ENCODE measurements at places on chromosomes 2 and 18. TPM values are rescaled to one million over a fixed set of nuclear protein-coding genes. Genes with fewer than 3 reads are reported as not detected.

GRCh38 chr2:127053731-127054603 is 53.0 kb downstream of the BIN1 start:
- peak; percentile 19 for DNase-seq

- DNase-seq, result no peak
Measured at GRCh38 chr2:172698041-172698863, 37.4 kb upstream of the RAPGEF4 start.

DNA sequence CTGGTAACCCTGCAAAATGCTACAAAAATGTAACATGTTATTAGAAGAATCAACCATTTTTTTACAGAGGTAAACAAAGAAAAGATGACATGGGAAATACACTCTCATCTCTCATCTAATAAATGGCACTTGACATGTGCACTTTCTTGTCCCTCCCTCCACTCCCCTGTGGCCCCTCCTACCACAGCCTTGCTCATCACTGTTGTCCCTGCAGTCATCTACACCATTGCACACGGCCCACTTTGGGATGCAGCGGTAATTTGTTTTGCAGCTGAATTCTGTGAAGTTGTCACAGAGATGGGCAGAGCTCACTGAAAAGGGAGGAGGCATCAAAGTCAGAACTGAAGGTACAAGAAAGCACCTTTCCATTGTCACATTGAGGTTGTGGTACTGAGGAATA is 103.6 kb downstream of the DHRS9 start:
- DNase-seq, result no peak

- no peak for DNase-seq
Measured at GRCh38 chr18:77147418-77147852, 14.9 kb upstream of the MBP start.

DNA sequence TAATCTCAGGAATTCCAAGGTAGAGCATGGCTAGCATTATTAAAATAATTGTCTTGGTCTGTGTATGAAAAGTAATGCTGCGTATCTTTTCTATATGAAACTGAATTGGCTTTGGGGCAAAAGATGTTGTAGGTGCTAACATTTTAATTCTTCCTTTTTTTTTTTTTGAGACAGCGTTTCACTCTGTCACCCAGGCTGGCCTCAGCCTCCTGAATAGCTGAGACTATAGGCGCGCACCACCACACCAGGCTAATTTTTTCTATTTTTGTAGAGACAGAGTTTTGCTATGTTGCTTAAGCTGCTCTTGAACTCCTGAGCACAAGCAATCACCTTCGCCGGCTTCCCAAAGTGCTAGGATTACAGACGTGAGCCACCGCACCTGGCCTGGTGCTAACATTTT is 172.6 kb upstream of the STON1 start:
- DNase-seq, result no peak

DNA sequence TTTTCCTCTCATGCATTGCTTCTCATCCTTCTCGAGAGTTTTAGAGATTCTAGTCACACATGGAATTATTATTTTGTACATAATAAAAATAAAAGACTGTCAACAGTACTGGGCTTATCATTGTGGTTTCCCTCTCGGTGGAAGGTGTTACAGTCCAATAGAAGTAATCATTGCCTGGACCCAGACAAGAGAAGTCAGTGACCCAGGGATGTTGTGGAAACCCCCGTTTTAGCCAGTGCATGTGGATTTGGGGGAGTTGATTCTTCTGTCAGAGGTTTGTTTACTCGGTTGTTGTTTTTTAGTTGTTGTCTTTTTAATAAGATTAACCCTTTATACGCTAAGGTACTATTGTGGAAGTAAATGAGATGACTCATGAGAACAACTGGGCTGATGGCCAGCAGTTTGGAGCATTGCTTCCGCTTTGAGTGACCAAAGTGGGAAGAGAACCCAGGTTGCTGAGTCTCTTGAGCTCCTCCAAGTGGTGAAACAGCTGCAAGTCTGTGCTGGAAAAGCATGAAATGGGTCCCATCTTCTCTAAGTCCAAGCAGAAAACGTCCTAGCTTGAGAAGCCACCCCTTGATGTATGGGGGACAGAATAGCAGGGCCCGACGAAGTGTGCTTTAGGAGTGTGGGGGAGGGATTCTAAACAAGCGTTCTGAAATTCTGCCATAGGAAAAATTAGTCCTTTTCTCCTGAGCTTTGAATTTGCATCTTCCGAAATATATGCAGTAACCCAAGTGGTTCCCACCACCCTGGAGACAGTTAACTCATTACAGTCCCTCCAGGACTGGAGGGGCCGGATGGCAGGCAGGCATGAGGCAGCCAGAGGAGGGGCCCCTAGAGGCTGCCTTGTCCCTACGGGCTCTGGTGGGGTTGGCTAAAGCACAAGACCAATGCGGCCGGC is 61.8 kb upstream of the GPR45 start:
- no peak for DNase-seq

- no peak for DNase-seq
Measured at GRCh38 chr2:151553-152334, 105.4 kb upstream of the FAM110C start.

REG3G gene
- total RNA-seq, result not detected

CCDC150 gene
- 0.97 TPM for total RNA-seq

DNA sequence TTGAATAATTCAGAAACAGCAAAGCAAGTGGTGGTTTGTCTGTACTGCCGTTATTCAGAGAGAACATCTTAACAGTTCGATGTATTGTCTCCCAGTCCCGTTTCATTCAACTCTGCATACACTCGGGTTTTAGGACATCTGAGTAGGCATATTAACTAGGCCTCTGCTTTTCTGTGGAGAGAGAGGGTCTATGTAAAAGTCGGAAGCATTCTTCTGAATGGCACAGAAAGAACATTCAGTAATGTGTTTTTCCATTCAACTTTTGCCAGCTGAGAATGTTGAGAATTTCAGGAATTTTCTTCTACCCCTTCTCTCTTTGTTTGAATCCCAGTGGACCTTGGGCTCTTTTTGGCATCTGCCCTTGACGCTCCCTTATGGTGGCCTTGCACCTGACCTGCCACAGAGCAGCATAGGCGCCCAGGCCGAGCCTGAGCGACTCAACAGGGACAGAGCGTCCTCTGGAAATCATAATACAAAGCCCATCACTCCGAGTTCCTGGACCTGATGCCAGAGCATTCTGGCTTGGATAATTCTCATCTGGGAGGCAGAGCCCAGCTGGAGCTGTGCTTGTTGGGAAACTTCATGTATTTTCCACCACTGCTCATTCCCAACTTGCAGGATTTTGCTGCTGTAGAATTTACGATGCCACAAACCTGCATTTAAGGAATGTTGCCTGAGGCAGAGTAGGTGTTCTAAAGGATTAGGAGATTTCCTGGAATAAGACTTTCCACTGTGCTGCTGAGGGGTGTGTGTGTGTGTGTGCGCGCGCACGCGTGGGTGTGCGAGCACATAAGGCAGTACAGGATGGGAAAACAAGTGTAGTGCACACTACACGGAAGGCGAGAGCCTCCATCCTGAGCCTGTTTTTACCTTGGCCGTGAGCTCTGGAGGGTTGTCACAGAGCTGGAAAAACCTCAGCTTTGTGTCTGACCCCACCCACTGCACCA is 77.2 kb upstream of the TXNDC2 start:
- no peak for DNase-seq

PPP3R1 gene
- 52.2 TPM for total RNA-seq

DNA sequence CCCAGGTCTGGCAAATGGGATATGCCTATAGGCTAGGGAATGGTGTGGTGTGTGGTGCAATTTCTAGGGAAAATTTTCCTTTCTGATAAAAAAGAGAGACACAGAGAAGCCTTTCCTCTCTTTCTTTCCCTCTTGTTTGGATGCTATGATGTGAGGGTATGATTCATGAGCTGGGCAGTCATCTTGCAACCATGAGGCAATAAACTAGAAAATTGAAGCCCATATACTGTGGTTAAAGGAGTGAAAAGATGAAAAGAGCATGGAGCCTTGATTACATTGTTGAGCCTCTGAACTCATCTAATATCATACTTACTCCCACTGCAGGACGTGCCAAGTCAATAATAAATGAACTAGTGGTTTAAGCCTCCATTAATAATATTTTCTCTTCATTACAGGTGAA is 215.6 kb downstream of the HAUS1 start:
- no peak for DNase-seq

DNA sequence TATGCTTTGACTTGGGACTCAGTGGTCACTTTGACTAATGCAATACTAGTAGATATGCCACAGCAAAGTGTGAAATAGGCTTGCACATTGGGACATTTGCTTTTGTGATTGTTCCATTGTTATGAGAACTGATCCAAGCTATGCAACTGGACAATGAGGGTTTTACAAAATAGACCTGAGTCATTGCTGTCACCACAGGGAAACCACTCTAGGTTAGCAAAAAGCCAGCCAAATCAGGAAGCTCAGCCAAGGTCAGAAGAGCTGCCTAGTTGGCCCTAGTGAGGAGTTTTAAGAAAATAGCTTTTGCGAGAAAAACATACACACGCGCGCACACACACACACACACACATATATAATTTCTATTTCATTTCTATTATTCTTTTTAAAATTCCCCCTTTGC is 452.4 kb upstream of the CDH7 start:
- no peak for DNase-seq

GRCh38 chr18:41347057-41347456 is 608.0 kb upstream of the PIK3C3 start:
- no peak for DNase-seq

CCL20 gene
- total RNA-seq, result not detected

- peak; percentile 17 for DNase-seq
Measured at GRCh38 chr2:239275847-239276831, 124.7 kb downstream of the HDAC4 start.

DNA sequence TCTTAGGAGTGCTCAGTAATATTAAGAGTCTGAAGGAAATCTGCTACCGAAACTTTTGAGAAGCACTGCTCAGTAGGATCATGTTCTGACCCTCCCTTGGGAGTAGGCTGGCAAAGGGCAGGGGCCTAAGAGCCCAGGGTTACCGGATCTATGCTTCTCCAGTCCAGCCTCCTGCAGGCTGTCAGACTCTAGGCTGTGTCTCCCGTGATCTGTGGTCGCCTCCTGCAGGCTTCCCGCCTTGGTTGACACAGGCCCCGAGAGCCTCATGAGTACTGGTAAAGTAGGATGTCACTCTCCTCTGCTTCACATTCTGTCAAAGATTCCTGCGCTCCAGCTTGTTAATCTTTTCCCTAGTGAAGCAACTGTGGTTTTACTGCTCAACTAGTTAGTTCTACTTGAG is 647.8 kb upstream of the RAB6C start:
- DNase-seq, result no peak

NOL4 gene
- not detected for total RNA-seq

- no peak for DNase-seq
Measured at GRCh38 chr2:816278-816677, 134.4 kb upstream of the SNTG2 start.

GNAL gene
- total RNA-seq, result 4.2 TPM

- DNase-seq, result no peak
Measured at GRCh38 chr2:146143971-146144370, 1624.1 kb upstream of the ZEB2 start.

VAMP8 gene
- 24.7 TPM for total RNA-seq

- DNase-seq, result peak; percentile 21
Measured at GRCh38 chr2:239298116-239298804, 102.6 kb downstream of the HDAC4 start.

DNA sequence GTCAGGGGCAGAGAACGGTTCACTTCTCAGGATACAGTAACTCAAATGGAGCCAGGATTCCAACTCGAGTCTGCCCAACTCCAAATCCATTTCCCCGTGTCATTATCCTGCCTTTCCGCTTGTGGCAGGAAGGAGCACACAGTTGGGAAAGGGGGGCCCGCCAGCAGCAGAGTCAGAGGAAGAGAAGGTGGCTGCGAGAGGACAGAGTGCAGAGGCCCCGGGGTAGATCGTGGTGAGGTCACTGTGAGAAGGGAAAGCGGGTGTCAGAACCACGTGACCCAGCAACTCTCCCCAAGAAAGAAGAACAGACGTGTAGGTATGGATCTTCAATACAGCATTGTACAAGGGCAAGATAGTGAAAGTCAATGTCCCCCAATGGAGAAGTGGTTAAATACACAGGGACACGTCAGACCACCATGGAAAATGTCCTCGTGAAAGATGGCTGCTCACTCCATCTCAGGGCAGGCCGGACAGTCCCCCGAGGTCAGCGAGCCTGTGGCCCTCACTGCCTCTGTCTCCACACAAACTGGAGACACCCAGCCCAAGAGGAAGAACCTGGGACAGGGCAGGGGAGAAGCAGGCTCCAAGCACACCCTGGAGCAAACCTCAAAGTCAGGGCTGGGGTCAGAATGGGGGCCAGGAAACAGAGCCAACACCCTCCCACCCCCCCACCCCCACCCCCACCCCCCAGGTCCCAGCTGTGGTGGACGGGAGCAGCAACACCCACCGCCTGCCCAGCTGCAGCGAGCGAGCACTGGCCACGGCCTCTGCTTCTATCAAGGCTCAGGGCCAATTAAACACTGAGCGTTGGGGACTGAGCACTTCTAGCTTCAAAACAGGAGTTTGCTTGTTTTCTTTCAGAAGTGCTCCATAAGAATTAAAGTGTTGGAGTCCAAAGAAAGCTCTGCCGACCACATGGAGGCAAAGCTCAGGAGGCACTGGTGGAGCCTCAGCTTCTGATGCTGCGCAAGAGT is 92.7 kb downstream of the EIPR1 start:
- DNase-seq, result no peak

DNA sequence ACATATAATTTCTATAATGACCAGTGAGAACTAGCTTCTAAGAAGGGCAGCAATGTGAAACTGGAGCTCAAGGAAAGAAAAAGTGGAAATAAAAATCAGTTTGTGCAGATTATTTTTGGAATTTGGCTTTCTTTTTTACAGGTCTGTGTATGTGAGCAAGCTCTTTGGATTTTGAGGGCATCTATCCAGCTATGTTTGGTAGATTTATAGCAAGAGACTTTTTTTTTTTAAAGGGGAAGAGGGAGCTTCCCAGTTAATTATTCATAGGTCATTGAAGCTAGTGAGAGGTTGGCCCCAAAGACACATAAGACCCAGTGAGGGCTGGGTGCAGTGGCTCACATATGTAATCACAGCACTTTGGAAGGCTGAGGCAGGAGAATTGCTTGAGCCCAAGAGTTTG is 24.0 kb upstream of the COLEC12 start:
- no peak for DNase-seq

DNA sequence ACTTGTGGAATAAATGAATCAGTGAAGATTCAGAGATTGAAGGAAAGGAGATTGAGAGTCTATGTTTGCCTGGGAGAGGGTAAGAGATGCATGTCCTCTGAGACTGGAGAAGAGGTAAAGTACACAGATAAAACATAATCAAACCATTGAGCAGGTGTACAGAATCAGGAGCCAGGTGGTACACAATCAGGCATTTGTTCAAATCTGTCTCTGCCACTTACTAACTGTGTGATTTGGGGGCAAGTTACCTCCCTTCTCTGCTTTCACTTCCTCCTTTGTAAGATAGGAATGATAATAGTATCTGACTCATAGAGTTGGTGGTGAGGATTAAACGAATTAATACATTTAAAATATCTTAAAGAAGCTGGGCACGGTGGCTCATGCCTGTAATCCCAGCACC is 94.0 kb downstream of the CDK15 start:
- DNase-seq, result no peak

- DNase-seq, result peak; percentile 80
Measured at GRCh38 chr18:76495006-76495370, at the start of gene ZNF516. ZNF516 (minus strand) TSS chr18:76495242; CDS start chr18:76443054, 52,188 bp downstream.

DNA sequence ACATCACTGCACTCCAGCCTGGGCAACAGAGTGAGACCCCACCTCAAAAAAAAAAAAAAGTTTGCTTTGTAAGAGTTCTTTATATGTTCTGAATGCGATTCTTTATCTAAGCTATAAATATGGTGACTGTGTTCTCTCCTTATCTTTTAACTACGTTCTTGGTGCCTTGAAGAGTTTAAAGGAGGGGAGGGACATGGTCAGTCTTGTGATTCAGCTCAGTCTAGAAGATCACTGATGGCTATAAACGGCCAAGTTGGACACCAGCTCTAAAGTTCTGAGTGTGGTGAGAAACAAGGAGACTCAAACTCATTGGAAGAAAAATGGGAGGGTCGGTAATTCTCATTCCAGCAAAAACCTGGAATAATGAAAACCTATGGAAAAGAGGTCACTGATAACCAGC is 128.4 kb upstream of the SEC11C start:
- DNase-seq, result no peak

Data from ovary (tissue), 10 donors.